ENCODE measurements at places on chromosomes 7 and 10.

- no peak for DNase-seq
Measured at GRCh38 chr10:104899779-104900178, 258.7 kb downstream of the SORCS3 start.

DNA sequence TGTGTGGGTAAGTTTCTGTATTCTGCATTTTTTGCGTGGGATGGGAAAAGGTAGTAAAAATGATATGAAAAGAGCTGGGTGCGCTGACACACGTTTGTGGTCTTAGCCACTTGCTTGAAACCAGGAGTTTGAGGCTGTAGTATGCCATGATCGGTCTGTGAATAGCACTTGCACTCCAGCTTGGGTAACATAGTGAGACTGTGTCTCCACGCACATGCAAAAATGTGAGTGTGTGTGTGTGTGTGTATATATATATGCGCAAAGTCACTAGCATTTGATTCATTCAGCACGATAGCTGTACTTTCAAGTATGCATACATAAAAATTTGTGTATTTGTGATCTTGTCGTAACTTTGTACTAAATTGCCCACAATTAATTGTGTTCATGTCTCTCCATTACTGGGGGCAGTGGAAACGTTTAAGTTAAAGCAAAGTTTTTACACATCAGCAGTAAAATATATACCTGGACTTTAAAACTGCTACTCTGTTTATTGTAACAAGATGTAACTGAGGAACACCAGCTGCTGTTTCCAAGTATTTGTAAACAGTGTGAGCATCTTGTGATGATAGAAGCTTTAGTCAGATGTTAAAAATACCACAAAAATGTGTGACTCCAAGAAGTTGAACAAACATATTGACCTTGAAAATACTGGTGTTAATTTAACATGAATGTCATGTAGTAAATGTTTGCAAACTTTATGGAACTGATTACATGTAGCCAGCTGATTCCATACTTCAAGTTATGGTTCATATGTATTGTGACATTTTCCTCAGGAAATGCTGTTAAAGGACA is 1.6 kb downstream of the ZRANB1 start:
- DNase-seq: no peak

- DNase-seq: no peak
Measured at GRCh38 chr7:18976715-18977471, 140.5 kb downstream of the TWIST1 start.

DNA sequence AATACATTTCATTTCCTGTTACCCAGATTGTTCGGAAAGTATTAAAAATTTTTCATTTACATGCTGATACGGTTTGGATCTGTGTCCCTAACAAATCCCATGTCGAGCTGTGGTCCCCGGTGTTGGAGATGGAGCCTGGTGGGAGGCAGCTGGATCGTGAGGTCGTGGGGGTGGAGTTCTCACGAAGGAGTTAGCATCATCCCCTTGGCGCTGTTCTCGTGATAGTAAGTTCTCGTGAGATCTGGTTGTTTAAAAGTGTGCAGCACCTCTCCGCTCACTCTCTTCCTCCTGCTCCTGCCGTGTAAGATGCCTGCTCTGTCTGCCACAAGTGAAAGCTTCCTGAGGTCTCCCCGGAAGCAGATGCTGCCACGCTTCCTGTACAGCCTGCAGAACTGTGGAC is 30.9 kb downstream of the PLEKHS1 start:
- DNase-seq: no peak

- no peak for DNase-seq
Measured at GRCh38 chr10:98469001-98469931, 22.5 kb upstream of the HPS1 start.

DNA sequence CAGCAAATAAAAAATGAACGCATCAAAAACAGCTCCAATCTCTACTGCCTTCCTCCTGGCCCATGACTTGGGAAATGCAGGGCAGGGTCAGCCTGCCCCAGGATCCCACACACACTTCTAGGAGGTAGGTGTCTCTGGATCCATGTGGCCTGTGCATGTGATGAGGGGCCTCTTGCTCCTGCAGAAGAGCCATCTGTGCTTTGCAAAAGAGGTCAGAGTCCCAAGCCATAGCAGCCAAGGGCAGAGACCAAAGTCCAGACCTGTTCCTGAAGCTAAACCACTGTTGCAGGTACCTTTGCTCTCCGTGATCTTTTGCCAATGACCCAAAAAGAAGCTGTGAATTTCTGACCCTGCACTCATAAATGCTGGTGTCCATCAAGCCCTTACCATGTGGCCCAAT is 57.1 kb downstream of the KCNMA1 start:
- no peak for DNase-seq

Measured in HuH-7 (cell line).